Naive thymus-derived CD8-positive, alpha-beta T cell (primary cell): ENCODE measurements at places on chromosomes 7 and 10.

- no peak for DNase-seq
Observed at GRCh38 chr10:100730725-100731406, 14.5 kb upstream of the PAX2 start.

DNA sequence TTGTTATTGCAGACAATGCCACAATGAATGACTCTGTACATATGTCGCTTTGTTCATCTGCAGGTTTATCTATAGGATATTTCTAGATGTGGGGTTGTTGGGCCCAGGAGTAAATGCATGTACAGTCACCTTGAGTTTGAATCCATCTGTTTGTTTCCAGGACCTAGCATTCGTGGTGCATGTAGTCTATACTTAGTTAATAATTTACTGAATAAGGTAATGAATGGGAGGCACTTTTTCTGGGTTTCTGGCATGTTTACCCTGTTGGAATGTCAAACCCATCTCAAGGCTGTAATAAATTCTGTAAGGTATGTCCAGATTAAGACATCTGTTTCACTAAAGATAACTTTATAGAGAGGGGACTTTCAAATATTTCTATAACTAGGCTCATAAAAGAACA is 23.5 kb downstream of the HECTD2 start:
- no peak for DNase-seq

DNA sequence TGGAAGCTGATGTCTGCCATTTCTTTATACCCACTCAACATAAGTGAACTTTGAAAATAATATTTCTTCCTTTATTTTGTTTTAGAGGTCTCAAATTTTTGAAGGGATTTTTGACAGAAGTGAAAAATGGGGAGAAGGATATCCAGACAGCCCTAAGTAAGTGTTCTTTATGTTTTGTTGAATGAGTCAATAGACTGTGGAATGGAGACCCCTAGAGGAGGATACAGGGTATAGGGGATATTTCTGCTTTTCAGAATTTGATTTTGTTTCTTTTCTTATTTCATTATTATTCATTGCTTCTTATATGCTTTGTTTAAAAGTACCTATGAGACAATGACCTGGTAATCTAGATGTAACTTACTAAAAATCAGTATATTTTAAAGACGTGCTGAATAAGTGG is 34.4 kb downstream of the PLEKHA8 start:
- no peak for DNase-seq

DNA sequence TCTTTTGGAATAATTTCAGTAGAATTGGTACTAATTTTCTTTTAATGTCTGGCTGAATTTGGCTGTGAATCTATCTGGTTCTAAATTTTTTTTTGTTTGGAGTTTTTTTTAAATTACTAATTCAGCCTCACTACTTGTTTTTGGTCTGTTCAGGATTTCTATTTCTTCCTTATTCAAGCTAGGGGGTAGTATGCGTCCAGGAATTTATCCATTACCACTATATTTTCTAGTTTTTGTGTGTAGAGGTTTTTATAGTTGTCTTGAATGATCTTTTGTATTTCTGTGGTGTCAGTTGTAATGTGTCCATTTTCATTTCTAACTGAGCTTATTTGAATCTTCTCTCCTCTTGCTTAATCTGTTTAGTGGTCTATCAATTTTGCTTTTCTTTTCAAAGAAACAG is 48.9 kb upstream of the ICA1 start:
- DNase-seq, result no peak

- DNase-seq, result no peak
Observed at GRCh38 chr7:68216051-68216450, 1219.4 kb downstream of the TYW1 start.

- DNase-seq, result no peak
Observed at GRCh38 chr7:72504061-72504706, 92.0 kb upstream of the CALN1 start.

- no peak for DNase-seq
Observed at GRCh38 chr7:108461840-108462239, 5.6 kb upstream of the NRCAM start.

DNA sequence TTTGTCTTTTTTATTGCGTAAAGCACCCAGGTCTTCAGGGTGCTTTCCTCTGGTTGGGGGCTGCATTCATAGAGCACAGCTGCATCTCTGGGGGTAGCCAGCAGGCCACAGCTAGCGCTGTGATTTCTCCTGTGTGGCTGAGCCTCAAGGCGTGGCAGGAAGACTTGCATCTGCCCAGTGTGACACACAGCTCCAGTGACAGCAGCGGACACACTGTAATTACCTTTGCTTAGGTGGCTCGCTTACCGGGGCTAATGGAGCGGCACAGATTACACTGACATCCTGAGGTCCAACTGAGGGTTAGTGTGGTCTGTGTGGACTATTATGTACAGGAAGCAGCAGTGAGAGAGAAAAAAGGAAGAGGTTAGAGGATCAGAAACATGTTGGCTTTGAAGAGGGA is 27.1 kb downstream of the ABCB4 start:
- DNase-seq, result no peak

DNA sequence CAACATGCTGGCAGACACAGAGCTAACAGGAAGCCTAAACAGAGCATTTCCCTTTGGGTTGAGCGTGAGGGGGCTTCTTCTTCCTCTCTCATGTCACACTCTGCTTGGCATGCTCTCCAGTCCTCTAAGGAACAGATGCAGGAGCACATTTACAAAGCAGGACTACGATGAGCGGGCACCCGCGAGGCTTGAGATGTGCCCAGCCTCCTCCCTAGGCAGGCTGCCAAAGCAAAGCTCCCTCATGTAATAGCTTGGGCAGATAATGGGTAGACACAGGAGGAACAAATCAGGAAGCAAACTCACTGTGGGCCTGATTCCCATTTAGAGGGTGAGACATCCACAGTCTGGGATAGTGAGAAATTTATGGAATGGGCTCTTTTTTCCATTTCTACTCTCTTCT is 519.1 kb downstream of the NRG3 start:
- no peak for DNase-seq

DNA sequence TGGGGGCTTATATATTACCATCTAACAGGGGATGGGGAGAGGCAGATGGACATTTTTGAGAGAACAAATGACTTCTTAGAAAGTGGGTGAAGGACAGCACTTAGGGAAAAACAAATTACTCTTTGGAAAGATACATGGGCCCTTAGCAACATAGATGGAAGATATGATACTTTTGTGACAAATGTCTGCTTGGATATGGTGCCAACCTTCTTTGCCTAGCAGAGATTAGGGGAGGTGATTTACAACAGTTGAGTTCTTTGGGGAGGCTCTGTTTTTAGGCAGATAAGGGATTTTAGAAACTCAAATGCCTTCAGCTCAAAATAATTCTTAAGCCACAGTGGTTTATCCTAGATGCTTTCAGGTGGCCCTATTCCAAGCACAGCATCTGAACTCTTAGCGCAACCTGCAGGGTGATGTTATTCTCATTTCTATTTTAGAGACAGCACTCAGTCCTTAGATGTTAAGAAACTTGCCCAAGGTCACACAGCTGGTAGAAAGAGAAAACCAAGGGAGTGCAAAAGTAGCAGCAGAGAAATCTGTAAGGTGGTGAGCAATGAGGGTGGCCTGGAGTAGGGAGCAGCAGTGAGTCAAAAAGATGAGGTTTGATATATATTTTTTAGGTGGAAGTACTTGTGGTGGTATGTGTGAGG is 75.1 kb upstream of the KMT2E start:
- no peak for DNase-seq

- no peak for DNase-seq
Observed at GRCh38 chr10:88922041-88922440, 30.5 kb downstream of the ACTA2 start.

DNA sequence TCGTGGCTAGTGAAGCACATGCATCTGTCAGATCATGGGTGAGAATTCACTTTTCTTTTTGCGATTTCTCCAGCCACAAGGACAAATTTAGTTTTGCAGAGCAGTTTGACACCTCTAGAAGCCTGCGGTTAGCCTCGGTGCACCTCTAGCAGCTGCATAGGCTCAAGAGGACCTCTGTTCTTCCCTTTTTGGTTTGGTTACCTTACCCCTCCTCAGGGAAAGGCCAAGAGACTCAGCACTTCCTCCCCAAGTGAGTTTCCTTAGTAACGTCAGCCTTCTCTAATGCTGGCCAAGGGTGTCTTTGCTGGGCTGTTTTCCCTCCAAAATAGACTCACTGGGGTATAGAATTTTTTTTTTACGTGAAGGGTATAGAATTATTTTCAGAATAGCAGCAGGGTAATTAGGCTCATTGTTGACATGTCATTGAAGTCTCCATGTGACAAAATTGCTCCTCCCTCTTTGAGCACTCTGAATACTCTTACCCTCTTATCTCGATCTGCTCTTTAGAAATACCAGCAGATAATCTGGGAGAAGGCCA is 97.8 kb downstream of the AUTS2 start:
- DNase-seq, result peak; percentile 1

DNA sequence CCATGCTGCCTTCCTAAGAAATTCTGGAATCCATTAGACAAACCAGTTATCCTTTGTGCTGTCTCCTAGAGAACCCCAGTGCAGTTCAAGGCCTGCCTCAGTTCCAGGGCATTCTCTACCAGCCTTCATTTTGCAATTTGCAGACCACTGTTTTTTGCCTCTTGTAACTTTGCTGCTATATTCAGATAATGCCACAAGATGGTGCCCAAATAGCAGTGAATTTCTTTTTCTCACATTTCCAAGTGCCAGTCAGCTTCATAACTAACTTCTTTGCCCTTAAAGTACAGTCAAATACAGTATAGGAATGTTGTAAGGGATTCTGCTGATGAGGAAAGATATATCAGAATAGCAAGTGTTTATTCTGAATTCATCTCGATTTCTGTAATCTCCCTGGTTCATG is 25.2 kb downstream of the LOXL4 start:
- no peak for DNase-seq

- DNase-seq, result no peak
Observed at GRCh38 chr10:59750155-59750945, 2.9 kb downstream of the MRLN start.

DNA sequence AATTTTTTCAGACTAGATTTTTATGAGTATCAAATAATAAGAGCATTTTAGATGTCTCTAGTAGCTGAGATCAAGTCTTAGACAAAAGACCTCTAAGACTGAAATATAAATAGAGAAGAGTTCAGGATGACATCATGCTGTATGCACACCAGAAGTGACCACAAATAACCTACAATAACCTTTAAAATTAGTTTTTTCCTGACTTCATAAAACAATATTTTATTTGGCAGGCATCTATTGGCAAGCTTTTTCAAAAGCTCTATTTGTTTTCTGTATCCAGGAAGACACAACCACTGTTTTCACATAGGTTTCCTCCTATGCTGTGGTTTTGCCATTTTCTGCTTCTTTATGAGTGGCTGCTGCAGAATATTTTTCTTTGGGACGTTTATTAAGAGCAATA is 359.1 kb downstream of the CRPPA start:
- DNase-seq, result no peak

- DNase-seq, result no peak
Observed at GRCh38 chr7:15783987-15784693, 97.7 kb upstream of the MEOX2 start.

DNA sequence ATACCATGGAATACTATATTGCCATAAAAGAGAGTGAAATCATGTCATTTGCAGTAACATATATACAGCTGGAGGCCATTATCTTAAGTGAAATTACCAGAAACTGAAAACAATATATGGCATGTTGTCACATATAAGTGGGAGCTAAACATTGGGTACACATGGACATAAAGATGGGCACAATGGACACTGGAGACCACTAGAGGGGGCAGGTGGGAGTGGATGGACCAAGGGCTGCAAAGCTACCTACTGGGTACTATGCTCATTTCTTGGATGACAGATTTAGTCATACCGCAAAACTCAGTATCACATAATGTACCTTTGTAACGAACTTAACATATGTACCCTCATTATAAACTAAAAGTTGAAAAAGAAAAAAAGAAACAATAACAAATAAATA is 1167.6 kb downstream of the NXPH1 start:
- no peak for DNase-seq

GRCh38 chr7:20597339-20597738 is 18.1 kb upstream of the ABCB5 start:
- no peak for DNase-seq

DNA sequence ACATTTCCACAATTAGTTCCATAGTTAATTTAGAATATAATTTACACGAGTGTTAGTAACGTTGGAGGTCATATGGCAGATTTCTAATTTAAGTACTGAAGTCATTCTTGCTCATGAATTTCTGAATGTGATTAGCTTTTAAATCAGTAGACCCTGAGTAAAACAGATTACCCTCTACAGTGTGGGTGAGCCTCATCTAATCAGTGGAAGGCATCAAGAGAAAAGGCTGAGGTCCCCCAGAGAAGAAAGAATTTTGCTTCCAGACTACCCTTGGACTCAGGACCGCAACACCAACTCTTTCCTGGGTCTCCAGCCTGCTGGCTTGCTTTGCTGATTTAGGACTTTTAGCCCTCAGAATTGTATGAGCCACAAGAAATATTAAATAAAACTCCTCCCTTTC is 33.2 kb downstream of the IFT22 start:
- no peak for DNase-seq

- DNase-seq, result no peak
Observed at GRCh38 chr10:124129471-124129870, 36.1 kb upstream of the CHST15 start.

DNA sequence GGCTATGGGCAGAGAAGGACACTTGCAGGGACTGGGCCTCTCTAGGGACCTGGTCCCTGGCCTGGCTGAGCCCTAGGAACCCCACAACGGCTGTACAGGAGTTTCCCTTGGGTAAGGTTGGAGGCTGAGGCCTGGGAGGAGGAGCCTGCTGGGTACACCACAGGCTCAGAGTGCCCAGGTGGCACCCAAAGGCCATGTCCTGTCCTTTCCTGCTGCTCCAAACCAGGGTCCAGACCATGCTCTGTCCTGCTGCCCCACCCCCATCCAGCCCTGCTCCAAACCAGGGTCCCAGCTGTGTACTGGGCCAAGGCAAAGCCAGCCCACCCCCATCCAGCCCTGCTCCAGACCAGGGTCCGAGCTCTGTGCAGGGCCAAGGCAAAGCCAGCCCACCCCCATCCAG is 35.3 kb upstream of the ZNF488 start:
- no peak for DNase-seq

- DNase-seq, result no peak
Observed at GRCh38 chr10:71998119-71998839, 34.1 kb downstream of the CHST3 start.

DNA sequence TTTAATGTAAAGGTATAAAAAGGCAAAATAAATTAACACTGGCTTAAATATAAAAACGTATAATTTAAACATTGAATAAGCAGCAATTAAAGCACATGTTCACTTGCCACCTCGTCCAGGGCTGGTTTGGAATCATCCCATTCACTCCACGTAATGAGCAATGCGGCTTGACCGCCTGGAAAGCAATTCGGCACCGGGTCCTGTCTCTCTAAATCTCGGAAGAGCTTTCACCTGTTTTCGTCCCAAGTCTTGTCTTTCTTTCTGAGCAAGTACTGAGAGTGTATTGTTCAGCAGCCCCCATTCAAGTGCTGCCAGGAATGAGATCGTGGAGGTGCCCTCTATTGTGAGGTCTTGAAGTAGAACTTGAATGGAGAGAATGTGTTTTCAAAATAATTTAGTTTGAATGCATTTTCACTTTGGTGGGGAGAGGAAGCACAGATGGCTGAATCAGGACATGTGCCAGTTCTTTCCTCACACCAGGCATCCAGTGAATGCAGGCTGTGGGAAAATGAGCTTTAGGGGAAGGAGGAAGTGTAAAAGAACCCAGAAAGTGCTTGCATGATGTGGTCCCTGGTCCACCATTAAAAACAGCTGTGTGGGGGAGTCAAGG is 515.2 kb downstream of the REEP3 start:
- DNase-seq, result no peak
